SHP77 (cell line): ENCODE measurements at places on chromosomes 1 and 21.

GRCh38 chr1:93905734-93906133, 3.5 kb downstream of the GCLM start:
- no peak for DNase-seq

- no peak for DNase-seq
Measured at GRCh38 chr1:81111818-81112217, 688.9 kb upstream of the ADGRL2 start.

DNA sequence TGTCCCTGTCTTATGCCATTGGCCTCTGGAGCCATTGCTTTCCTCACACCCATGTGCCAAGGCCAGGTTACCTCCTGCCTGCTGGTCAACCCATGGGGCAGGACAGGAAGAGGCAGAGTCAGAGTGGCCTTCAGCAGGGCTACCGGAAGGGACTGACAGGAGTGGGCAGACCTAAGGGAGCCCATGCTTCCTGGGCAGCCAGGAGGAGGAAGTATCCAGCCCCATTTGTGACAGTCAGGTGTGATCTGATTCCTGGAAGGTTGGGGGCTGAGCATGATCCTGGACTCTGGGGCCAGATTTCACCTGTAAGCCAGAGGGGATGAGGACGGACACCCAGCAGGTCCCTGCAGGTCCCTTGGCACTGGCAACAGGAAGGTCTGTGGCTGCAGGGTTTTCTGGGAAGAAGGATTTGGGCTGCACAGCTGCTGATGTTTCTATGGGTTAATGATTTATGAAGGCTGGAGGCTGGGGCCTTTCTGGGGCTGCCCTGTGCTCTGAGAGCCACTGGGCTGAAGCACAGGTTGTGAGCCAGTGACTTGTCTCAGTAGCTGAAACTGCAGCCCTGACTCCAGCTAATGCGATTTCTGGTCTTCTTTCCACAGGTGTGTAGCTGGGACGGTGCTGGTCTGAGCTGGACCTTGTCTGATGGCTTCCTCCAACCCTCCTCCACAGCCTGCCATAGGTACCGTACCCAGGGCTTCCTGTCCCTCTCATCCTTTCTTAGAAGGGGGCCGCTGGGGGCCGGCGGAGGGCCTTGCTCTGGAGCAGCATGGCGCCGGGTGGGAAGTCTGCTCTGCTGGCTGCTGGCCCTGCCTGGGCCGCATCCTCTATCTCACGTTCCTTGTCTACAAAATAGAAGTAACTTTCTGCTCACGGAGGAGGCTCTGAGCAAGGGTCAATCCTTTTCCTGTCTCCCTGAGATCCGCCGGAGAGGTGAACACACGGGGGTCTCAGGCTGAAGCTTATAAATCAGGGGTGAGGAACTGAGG, 40.7 kb downstream of the ARHGEF10L start:
- DNase-seq: peak; percentile 28

DNA sequence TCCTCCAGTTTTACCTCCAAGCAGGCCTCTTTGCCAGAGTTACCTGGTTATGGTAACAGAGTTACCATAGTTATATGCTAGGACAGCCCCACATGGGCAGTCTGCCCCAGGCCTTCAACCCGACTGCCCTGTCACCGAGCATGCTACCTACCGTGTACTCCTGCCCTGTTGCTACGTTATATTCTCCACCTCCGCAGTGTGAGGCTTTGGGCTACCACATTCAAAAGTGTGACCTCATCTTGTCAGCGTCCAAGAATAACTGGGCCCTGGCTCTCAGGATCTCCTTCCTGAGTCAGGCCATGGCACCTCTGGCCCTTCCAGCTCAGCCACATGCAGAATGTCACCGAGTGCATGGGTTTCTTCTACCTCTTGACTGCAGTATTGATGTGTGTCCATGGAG, 8.9 kb downstream of the MAPKAPK2 start:
- no peak for DNase-seq

- DNase-seq: no peak
Measured at GRCh38 chr1:97505816-97506215, 415.0 kb downstream of the DPYD start.

DNA sequence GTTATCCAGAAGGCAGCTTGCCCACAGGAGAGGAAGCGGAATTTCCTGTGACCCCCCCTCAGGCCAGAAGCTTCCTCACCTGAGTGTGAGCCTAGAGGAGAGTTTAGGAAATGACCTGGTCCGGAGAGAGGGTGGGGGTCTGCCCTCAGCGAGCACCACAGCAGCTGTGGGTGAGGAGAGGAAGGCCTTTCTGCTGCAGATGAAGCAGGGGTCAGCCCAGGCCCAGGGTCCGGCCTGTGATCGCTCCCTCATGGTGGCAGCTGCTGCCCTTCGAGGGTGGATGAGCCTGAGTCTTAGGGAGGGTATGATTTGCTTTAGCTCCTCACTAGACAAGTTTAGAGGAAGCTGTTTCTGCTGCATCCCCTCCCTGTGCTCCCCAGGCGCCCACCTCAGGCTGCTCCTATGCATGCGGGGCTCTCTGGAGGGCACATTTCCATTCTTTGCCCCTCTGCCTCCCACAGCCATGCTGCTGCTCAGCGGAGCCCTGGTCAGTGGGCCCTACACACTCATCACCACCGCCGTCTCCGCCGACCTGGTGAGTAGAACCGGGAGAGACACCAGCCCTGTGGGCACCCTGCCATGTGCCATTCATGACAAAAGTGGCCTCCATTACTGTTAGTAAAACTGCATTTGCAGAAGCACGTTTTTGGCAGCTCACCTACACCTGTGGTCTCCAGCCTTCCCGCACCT, 53.0 kb downstream of the SLC37A1 start:
- no peak for DNase-seq

DNA sequence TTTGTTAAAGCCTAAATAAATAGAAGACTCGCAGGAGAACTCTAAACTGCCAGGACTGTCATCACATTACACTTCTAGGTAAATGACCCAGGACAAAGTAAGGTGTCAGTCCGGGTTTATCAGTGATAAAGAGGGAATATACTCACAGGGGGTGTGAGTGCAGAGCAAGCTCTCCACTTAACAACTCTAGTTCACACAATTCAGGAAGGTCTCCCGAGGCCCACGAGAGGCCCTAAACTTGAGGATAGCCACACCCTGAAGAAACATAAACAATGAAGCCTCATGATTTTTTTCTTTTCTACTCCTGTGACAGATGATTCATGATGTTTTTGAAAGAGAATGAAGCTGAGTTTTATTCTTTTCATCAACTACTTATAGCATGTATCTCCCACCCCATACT, 65.6 kb upstream of the EXO1 start:
- DNase-seq: no peak

DNA sequence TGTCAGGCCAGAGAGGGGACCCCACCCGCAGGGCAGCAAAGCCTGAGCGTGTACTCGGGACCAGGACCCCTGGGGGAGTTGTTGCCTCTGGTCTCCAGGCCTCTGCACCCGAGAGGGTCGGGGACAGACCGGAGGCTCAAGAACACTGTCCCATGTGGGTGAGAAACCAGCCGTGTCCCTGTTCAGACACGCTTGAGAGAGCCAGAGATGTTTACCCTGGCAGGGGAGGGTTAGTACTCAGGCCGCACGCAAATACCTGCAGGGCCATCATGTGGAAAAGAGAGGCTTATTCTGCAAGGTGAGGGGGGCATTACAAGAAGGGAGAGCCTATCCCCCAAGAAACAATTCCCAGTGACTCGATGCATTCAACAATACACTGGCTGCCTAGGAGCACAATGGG, 74.0 kb upstream of the ARHGEF16 start:
- DNase-seq: no peak

DNA sequence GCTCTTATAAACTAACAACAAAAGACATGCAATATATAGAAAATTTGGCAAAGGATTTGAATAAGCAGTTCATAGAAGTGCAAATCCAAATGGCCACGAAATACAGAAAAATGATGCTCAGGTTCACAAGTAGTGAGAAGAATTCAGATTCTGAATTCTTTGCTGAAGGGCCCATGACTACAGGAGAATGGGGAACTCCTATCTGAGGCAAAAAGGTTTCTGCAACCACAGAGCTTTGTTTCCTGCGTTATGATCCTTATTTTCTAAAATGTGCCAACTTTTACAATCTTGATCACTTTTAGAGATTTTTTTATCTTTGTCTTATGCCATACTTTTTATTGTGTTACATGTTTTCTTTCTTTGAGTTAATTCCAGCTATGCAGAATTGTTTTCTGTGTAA, 91.3 kb downstream of the ITSN1 start:
- no peak for DNase-seq

GRCh38 chr1:168467452-168467851, 76.3 kb downstream of the XCL2 start:
- no peak for DNase-seq

DNA sequence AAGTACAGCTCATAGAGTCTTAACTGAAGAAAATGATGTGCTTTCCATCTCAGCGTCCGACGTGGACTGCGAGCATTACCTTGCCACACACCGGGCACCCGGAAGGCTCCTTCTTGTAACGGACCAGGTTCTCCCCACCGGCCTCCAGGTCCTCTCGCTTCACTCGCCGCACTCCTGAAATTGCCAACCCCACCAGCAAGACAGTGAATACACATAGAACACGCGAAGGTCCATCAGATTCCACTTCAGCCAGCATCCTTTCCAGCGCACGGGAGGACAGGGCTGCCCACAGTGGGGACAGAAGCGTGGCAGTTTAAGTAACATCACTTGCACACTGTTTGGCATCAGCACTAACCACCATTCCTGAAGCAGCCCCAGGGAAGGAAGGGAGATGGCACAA, 53.3 kb downstream of the PRDM15 start:
- DNase-seq: no peak

- DNase-seq: peak; percentile 62
Measured at GRCh38 chr1:154351363-154352068, 26.2 kb downstream of the ATP8B2 start.

GRCh38 chr21:39644062-39644560, 31.4 kb downstream of the B3GALT5 start:
- DNase-seq: no peak

DNA sequence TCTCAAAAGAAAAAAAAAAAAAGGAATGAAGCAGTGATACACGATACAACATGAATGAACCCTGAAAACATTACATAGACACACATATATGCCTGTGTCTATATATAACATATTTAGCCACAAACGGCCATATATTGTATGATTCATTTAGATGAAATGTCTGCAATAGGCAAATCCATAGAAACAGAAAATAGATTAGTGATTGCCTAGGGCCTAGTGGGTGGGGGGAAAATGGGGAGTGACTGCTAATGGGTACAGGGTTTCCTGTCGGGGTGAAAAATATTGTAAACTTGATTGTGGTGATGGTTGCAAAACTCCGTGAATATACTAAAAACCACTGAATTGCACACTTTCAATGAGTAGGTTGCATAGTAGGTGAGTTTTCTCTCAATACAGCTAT, 6.0 kb upstream of the H6PD start:
- DNase-seq: no peak

DNA sequence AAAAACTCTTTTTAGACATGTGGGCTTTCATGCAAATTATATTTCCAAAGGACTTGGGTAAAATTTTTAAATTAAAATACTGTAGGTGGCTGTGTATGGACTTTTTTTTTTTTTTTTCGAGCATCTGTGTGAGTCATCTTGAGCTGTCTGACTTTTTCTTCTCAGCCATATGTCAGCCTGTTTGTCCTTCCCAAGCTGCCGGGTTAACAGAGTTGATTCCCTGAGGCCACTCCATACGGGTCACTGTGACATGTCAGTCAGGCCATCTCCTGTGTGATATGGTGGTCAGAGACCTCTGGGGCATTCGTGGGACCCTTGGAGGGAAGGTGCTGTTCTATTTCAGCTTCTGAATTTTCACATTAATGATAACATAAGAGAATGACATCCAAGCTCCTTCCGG, 148.3 kb downstream of the KCNJ6 start:
- no peak for DNase-seq

DNA sequence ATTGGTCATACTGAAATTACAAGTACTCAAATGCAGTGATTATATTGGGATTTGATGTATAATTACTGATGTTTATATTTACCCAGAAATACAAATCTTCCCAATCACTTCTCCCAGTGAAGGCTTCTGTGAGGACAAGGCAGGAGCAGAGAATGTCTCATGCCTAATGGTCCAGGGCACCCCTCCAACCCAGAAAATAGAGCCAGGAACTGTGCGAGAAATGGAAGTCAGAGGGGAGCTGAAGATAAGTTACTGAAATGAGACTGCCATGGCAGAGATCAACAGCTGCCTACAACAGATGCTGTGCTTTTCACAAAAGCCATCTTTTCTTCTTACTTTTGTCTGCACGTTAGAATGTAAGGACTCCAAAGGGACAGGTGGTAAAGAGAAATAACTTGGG, 171.2 kb downstream of the TTLL7 start:
- no peak for DNase-seq

DNA sequence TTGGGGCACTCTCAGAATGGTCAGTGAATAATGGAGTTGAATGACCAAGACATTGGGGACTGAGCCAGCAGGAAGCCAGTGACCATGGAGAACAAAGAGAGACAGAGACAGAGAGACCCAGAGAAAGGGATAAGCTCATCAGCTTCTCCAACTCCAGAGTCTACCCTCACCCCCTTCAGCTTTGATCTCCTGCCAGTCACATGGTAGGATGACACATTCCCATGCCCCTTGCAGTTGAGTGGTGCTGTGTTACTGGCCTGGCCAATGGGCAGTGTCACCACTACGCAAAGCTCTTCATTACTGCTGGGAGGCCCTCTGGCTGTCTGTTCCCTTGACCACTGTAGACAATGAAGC, 643.5 kb downstream of the AJAP1 start:
- no peak for DNase-seq

DNA sequence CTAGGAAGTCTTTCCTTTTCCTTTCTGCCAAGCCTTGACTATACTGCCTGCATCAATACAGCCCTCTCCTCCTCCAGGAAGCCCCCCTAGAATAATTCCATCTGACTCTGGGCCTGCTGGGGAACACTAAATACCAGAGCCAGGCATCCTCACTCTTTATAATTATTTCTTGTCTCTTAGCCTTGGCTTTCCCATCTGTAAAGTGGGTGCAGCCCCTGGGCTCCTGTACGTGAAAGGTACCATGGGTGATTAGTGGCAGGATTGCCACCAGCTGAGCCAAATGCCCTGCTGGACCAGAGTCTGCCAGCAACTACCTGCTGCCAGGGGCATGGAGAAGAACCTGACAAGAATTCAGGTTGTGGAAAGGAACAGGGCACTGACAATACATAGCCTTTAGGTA, 58.7 kb downstream of the LGR6 start:
- no peak for DNase-seq

DNA sequence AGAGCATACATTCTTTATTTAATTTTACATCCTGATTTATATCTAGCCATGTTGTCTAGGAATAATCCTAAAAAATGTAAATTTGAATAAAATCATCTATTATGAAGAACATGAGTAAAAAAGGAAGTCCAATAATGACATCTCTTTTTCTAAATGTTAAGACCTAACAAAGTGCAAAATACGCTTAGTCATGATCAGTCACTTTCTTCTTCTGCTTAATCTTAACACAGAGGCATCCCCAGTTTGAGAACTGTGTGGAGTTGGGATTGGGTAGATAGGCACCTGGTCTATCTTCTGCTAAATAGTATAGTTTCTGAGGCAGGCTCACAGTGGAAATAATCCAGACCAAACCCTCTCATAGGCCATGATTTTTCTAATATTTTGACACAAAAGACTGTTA, 311.7 kb upstream of the LRRC7 start:
- DNase-seq: no peak
